ENCODE measurements at places on chromosomes 5 and 9. TPM values are rescaled to one million over a fixed set of nuclear protein-coding genes. Genes with fewer than 3 reads are reported as not detected.

- no peak for DNase-seq
Observed at GRCh38 chr5:3778000-3778550, 182.4 kb downstream of the IRX1 start.

DNA sequence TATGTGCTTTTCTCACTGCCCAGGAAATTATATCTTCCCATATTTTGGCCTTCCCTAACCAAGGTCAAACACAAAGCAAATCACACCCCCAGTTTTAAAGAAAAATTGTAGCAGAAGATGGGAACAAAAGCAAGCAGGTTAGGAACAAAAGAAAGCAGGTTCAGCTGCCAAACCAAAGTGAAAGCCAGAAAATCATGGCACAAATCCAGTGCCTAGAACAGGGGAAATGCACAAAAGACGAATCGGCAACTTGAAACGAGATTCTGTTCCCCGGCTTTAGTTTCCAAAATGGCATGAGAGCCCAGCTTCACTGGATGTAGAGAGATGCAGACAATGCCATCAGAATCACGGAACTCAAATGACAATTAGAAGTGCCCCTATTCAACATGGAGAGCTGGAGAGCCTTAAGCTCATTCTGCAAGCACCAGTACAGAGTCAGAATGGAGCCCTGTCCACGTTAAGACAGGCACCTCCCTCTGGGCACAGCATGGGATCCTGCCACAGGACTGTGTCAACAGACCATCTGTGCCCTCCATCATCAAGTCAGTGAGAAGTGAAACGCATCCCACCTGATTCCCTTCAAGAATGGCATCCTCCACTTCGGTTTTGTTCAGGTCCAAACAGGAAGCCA lies 13.8 kb downstream of the DNAH5 start:
- DNase-seq, result no peak

DNA sequence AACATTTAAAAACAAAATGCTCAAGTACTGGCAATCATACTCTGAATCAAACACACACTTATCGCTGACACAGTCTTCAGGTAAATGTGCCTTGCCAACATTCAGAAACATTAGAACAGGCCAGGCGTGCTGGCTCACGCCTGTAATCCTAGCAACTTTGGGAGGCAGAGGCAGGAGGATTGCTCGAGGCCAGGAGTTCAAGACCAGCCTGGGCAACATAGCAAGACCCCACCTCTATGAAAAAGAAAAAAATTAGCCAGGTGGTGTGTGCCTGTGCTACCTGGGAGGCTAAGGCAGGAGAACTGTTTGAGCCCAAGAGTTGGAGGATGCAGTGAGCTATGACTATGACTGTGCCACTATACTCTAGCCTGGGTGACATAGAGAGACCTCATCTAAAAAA lies 20.6 kb downstream of the DROSHA start:
- DNase-seq, result no peak

Gene VDAC1
- total RNA-seq, result 85.4 TPM

Gene PHF24
- total RNA-seq, result 0.17 TPM

GRCh38 chr9:130036099-130036498 lies 6.9 kb downstream of the FNBP1 start:
- no peak for DNase-seq

Gene MEGF10
- total RNA-seq, result 0.33 TPM

- DNase-seq, result no peak
Observed at GRCh38 chr5:10439692-10440091, 2.0 kb upstream of the ROPN1L start.

DNA sequence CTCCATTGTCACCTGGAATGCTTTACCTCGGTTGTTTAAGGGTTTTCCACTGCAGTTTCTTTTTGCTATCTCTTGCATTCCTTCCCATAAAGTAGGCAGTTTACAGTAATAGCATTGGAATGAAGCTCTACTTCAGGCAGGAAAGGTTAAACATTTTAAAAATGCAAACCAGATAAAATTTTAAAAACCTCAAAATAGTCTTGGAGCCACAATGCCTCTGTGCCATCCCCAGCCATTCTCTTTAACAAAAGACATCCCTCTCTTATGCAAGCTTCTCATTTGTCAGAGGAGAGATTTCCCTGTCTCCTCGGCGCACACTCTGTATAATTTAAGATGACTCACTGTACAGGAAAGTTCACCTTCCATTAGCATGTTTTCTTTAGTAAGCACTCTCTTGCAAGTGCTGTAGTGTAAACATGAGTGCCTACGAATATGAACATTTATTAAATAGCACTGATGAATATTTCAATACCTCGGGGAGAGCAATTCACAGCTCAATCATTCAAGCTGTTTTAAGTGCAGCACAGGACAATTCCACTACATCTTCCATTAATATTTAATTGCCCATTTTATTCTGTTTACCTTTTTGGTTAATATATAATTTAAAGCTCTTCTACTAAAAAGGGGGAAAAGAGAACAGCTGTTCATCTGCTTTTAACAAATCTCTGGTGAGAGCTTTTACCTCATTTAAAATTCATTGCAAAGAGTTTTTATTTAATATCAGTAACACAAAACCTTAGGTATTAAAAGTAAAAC lies 343.6 kb downstream of the SPATA31D1 start:
- no peak for DNase-seq

GRCh38 chr5:129094087-129094923 lies at the start of gene ISOC1:
ISOC1 (plus strand) TSS chr5:129094749; CDS start chr5:129094767, 18 bp downstream.
- peak; percentile 90 for DNase-seq

Gene WDR41
- total RNA-seq, result 21.2 TPM

Gene PRDM9
- not detected for total RNA-seq

GRCh38 chr5:13108265-13108664 lies 836.2 kb downstream of the DNAH5 start:
- DNase-seq, result no peak

- DNase-seq, result peak; percentile 33
Observed at GRCh38 chr5:128965011-128965637, at the start of gene SLC27A6. SLC27A6 (plus strand) TSS chr5:128965488; CDS start chr5:128966138, 650 bp downstream.

Gene GDA
- 0.37 TPM for total RNA-seq

Gene FGF1
- total RNA-seq, result 0.05 TPM

DNA sequence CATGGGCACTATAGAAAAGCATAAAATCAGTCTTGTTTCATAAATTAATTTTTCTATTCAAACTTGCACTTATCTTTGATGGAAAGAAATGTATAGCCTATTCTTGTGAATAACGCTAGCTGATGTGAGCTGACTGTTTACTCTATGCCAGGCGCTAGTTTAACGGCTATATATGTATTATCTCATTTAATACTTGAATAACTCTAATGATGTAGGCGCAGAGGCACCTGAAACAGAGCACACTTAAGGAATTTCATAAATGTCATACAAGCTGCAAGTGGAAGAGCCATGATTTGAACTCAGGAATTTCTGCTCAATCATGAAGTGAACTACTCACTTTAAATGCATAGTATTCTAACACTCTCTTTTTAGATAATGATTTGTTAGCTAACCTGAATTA lies 551.8 kb downstream of the PDE4D start:
- DNase-seq, result no peak

DNA sequence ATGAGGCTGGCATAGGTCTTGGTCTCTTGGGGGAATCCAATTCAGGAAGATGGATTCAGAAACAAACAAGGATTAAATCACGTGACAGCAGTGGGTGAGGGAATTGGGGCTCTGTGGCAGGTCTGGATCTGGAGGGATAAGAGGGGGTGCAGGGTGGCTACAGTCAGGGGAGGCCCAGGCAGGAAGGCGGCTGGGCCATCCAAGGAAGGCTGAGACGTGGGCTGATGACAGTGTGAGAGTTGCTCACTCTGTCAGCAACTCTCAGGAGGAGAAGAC lies 65.8 kb upstream of the COL5A1 start:
- peak; percentile 10 for DNase-seq

Gene RASEF
- 1.5 TPM for total RNA-seq

Gene STING1
- 10.1 TPM for total RNA-seq

DNA sequence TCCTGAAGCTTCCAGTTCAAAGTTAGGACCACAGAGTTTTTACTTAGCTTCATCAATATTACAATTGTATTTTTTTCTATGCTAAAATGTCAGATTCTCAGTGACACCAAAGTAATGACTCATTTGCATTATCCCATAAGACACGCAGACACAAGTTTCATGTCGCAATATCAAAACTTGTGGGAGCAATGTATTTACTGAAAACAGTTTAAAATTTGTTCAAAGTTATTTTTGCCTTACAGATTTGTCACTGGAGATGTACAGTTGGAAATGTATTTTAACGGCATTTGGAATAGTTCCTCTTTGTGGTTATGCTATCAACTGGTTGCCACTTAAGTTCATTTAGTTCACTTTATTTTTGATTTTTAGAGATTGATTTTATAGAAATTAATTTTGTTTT lies 36.2 kb upstream of the DAP start:
- no peak for DNase-seq

DNA sequence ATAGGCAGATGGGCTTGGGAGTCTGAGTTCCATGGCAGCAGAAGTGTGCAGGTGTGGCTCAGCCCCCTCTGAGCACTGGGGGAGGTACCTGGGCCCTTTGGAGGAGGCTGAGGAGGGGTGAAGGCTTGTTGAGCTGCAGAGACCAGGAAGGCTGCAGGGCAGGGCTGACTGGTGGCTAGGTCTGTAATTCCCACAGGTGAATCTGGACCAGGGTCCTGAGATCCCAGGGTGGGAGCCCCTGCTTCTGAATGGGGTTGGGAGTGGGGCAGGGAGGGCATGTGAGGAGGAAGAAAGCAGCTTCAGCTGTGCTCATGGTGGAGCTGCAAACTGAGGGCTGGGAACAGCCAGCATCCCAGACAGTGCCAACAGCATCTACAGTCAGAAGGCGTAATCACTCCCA lies 111.1 kb downstream of the CACNA1B start:
- no peak for DNase-seq

DNA sequence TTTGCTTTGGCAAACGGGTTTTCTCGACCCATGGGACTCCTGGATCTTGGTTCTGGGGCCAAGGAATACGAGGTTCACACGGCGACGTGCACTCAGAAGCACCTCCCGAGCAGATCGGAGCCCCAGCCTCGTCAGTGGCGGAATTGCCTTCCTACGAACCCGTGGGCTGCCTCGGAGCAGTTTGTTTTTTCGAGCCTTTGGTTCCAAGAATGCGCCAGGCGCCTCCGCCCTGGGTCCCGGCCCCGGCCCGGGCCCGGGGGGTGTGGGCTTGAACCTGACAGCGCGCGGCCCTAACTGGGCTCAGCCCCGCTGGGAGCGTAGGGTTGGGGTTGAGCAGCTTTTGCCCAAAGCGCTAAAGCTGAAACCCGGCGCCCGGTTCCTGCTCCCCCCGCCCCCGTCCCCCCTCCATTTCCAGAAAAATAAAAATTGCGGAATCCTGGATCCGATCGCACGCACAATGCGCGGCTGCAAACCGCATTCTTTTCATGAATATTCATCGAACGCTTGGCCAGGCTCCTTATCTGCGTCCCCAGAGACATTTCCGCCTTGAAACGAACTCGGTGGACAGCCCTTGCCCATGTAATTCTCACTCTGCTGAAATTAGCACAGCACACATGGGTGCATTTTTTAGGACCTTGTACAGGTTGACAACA lies 1.0 kb downstream of the BASP1 start:
- DNase-seq, result no peak

GRCh38 chr5:153372425-153373129 lies 117.9 kb upstream of the GRIA1 start:
- no peak for DNase-seq

DNA sequence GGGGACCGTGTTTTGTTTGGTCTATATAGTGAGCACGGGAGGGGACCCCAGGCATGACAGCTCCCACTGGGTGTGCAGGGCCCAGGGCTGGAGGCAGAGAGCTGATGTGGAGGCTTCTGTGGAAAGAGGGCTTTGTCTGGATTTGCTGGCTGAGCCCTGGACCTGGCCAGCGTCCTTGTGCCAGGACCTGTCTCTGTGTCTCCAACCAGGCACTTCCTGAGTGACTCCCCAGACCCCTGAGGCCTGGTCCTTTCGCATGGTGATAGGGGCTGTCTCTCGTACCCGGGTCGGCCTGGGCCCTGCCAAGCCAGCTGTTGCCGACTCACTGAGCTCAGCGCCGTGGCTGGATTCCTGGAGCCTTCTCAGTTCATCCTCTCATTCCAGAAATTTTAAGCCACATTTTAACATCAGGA lies 77.6 kb downstream of the ADAMTS2 start:
- DNase-seq, result no peak

- DNase-seq, result no peak
Observed at GRCh38 chr5:148314187-148314586, 2.0 kb downstream of the SPINK7 start.

GRCh38 chr5:59620535-59621212 lies 272.9 kb downstream of the PDE4D start:
- no peak for DNase-seq

DNA sequence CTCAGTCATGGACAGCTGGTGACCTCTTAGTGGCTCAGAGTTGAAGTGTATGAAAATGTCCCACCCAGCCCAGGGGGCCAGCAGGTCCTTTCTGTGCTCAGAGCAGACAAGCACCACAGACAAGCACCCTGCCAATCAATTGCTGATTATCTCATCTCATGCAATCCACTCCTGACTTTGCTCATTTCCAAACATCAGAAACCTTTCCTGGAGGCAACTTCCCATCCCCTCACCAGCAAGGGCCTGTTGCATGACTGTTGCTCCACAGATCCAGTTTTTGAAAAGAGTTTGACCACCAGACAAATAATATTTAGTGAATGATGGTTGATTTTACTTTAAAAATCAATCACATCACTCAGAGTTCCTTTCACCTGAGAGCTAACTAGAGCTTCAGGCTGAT lies 397.3 kb upstream of the KLF4 start:
- DNase-seq, result no peak

DNA sequence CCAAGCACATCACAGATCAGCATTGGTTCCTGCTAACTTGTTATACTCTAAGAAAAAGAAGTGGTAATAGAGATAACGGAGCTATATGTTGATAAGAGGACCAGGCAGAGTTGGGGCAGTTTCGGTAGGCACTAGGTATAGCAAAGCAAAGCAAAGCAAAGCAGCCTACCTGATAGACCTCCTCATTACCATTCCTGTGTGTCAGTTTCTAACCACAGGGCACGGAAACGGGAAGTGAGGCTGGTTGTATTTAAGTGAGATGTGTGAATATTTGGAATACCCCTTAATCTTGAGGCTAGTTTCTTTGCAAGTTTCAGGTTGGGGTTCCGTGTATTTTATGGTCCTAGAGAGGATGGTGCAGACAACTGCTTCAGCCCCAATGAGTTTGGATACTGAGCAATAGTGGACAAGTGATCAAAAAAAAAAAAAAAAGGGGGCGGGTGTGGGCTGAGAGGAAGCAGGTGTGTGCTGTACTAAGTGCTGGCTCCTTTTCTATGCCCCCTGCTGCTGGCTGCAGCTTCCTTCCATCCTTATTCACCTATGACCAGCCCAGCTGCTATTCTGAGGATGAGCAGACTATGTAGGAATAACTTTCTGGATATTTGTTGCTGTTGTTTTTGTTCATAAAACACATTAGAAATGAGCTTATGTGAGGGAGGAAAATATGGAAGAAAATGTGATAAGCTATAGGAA lies 183.3 kb downstream of the SH3GL2 start:
- DNase-seq, result no peak

Gene MCTP1
- 7.6 TPM for total RNA-seq

All from liver (tissue), 10 donors.